ENCODE measurements at places on chromosomes 2 and 18.

DNA sequence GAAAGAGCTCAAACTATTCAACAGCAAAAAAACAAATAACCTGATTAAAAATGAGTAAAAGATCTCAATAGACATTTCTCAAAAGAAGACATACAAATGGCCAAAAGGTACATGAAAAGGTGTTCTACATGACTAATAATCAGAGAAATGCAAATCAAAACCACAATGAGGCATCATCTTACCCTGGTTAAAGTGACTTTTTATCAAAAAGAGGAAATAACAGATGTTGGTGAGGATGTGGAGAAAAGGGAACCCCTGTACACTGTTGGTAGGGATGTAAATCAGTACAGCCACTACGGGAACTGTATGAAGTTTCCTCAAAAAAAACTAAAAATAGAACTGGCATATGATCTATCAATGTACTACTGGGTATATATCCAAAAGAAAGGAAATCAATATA, 39.8 kb upstream of the TMEM163 start:
- DNase-seq, result no peak

- DNase-seq, result no peak
Measured at GRCh38 chr2:95091885-95092555, 29.6 kb downstream of the MRPS5 start.

DNA sequence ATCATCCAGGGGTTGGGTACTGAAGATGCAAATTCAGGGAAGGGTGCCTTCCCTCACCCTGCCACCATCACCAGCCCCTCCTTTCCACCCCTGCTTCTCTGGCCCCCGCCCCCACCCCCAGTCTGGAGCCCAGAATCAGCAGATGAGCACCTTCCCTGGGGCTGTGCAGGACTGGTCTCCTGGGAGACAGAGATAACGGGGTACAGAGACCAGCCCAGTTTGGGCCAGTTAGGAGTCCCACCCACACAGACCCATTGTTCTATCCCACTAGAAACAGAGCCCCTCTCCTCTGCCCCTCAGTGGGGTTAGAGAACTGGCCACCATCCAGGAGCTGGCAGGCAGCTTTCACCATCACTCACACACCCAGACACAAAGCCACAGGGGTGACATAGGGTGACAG, 4.5 kb upstream of the CRYBA2 start:
- DNase-seq, result no peak

DNA sequence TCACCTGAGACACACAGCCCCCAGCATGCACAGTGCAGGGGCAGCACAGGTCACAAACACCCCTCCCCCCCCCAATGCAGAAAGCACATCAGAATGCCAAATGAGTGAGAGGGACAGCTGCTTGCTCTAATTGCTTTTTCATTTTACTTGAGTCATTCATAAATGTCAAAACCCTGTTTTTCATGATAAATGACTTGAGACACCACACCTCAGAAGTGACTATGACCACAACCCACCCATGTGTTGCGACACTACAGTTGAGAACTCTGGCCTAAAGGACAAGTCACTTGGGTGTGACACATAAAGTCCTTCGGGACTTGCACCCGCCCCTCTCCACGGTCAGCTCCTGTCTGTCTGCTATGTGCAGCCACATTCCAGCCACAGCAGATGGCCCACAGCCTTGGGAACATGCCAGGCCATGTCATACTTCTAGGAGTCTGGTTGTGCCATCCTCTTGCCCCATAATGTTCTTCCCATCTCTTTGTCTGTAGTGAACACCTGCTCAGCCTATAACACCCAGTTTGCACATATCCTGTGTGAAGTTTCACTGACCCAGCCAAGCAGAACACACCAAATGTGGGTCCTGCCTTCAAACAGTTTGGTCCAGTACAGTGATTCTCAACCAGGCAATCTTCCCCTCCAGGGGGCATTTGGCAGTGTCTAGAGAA, 30.2 kb upstream of the RIOK3 start:
- DNase-seq, result no peak

GRCh38 chr18:22640281-22640842, 222.6 kb upstream of the CTAGE1 start:
- DNase-seq, result no peak
